ENCODE measurements at places on chromosomes 5 and 9. TPM values are rescaled to one million over a fixed set of nuclear protein-coding genes. Genes with fewer than 3 reads are reported as not detected.

Gene ALDOB
- polyA plus RNA-seq, result 5.8 TPM

Gene LCN1
- polyA plus RNA-seq, result not detected

Gene DRD1
- 2.3 TPM for polyA plus RNA-seq

Gene PTGDS
- 304 TPM for polyA plus RNA-seq

Gene NSA2
- polyA plus RNA-seq, result 106 TPM

Gene IL13
- polyA plus RNA-seq, result 0.18 TPM

Gene SLC1A1
- polyA plus RNA-seq, result 67.7 TPM

Gene CDH10
- 29.5 TPM for polyA plus RNA-seq

Gene PLPPR1
- polyA plus RNA-seq, result 125 TPM

Gene CER1
- polyA plus RNA-seq, result 0.49 TPM

Gene IL4
- polyA plus RNA-seq, result not detected

Gene LOX
- 10.0 TPM for polyA plus RNA-seq

Gene TESK1
- 80.8 TPM for polyA plus RNA-seq

Gene FREM1
- 31.1 TPM for polyA plus RNA-seq

Gene NDUFAF2
- 39.4 TPM for polyA plus RNA-seq

Gene GKAP1
- polyA plus RNA-seq, result 26.7 TPM

Gene FOXD4L5
- 0.81 TPM for polyA plus RNA-seq

Gene MLANA
- polyA plus RNA-seq, result 0.89 TPM

Gene ARL14EPL
- not detected for polyA plus RNA-seq

Gene ZNG1A
- polyA plus RNA-seq, result 38.9 TPM

Gene RNF208
- polyA plus RNA-seq, result 64.3 TPM

Gene SLCO4C1
- polyA plus RNA-seq, result 0.38 TPM

Gene UGCG
- polyA plus RNA-seq, result 33.4 TPM

Gene CMBL
- 48.3 TPM for polyA plus RNA-seq

Gene F2RL2
- polyA plus RNA-seq, result 0.63 TPM

Gene TEX10
- 26.0 TPM for polyA plus RNA-seq

Gene ZNF618
- polyA plus RNA-seq, result 17.0 TPM

Gene TNIP1
- 52.9 TPM for polyA plus RNA-seq

Gene PCDHA5
- 4.4 TPM for polyA plus RNA-seq

Gene SLC4A9
- 1.9 TPM for polyA plus RNA-seq

Gene SPINK7
- 0.77 TPM for polyA plus RNA-seq

Gene BRINP1
- 113 TPM for polyA plus RNA-seq

Gene TERT
- polyA plus RNA-seq, result 0.06 TPM

Gene ADAMTS13
- polyA plus RNA-seq, result 13.4 TPM

Gene CCDC69
- 7.1 TPM for polyA plus RNA-seq

Gene HTR1A
- 4.5 TPM for polyA plus RNA-seq

Gene FGF1
- polyA plus RNA-seq, result 30.0 TPM

Gene PIP5KL1
- 16.4 TPM for polyA plus RNA-seq

Gene PHYHD1
- polyA plus RNA-seq, result 27.4 TPM

Gene TAS2R1
- polyA plus RNA-seq, result not detected

Gene KIF24
- 3.7 TPM for polyA plus RNA-seq

Gene CDX1
- polyA plus RNA-seq, result not detected

Gene CNTLN
- polyA plus RNA-seq, result 7.9 TPM

Gene DOCK2
- polyA plus RNA-seq, result 5.8 TPM

Gene GABRA6
- 0.11 TPM for polyA plus RNA-seq

Gene INSL4
- not detected for polyA plus RNA-seq

Gene MOB3B
- 34.9 TPM for polyA plus RNA-seq

Gene GLDC
- 41.1 TPM for polyA plus RNA-seq

Gene ANKDD1B
- 3.0 TPM for polyA plus RNA-seq

Gene SPINK1
- polyA plus RNA-seq, result 0.35 TPM

Gene PCDHB14
- polyA plus RNA-seq, result 15.4 TPM

Gene SIT1
- 0.36 TPM for polyA plus RNA-seq

Gene KLHL9
- 37.8 TPM for polyA plus RNA-seq

Gene PFN3
- 0.32 TPM for polyA plus RNA-seq

Gene MAMDC4
- polyA plus RNA-seq, result 15.2 TPM

Gene RGP1
- 21.9 TPM for polyA plus RNA-seq

Gene SLC6A7
- 23.1 TPM for polyA plus RNA-seq
